NCI-H2081 (cell line): ENCODE measurements at places on chromosomes 11 and 22.

DNA sequence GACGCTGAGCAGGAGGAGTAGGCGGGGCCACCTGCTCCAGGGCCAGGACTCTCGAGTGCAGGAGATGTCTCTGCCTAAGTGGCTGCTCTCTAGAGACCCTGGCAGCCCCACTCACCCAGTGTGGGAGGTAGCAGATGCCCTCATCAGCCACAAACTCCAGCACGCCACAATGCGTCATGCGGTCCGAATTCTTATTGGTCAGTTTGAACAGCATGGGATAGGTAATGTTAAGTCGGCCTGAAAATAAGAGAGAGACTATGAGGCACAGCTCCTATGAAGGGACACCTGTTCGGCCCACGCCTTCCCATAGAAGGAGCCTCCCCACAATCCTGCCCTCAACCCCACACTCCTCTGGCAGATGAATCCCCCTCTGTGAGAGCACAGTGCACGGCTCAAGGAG lies 7.4 kb downstream of the UFD1 start:
- DNase-seq, result no peak

GRCh38 chr11:131163613-131164012 lies 206.8 kb upstream of the NTM start:
- no peak for DNase-seq

DNA sequence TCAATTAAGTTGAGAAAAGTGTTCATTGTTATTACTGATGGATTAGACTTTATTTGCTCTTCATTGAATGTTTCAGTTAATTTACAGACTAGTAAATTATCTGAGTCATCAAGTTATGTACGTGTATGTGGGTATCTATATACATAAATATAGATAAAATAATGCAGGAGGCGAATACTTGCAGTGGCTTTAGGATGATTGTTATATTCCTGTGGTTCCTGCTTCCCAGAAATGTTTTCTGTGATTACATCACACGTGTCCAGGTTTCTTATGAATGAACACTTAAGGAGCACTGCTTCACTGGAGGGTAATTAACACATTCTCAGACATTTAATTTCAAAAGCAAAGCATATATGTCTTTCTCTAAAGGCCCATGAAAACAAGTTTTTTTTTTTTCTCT lies 28.4 kb downstream of the YAP1 start:
- DNase-seq, result no peak

DNA sequence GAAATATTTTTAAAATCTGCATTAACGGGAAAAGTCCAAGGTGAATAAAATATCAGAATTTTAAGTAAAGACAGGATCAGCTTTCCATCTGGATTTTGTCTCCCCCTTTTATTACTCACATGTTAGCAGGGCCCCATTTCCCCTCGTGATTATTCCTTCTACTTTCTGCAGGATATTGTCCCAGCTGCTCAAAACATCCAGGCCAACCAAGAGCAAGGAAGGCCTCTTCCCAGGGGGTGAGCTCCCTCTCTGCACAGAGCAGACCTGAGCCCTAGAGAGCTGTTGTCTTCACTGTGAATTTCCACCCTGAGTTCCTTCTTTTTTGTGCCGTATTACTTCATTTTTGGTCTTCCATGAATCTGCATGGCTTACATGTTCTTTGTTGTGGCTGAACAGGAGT lies 3.7 kb upstream of the TMPRSS13 start:
- peak; percentile 15 for DNase-seq

GRCh38 chr11:76318744-76319384 lies 62.1 kb downstream of the THAP12 start:
- peak; percentile 71 for DNase-seq

- DNase-seq, result no peak
These were observed 108.4 kb upstream of the GRAMD1B start for GRCh38 chr11:123321636-123322035.

- no peak for DNase-seq
These were observed 21.4 kb downstream of the YPEL1 start for GRCh38 chr22:21714059-21714770.

DNA sequence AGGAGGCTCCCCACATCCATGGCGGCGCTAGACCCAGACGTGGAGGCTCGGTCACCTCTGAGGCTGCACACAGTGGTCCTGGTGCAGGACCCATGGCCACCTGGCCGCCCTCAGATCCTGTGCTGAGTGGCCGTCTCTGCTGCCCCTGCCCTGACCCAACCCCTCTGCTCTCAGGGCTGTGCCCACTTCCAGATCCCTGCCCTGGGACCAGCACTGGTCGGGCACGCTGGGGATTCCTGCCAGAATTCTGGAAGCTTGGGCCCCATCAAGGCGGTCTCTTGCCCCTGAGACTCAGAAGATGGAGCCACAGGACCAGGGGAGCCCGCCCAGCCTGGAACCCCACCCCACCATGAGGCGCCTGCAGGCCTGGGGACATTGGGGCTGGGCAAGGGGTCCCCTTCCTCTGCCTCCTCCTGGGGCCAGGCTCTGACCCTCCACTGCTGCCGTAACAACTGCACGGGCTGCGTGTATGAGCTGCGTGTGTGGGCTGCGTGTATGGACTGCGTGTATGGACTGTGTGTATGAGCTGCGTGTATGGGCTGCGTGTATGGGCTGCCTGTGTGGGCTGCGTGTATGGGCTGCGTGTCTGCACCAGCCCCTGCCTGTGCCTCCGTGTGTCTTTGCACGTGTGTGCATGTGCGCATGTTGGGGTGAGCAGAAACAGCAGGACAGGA lies 48.7 kb downstream of the IGLL1 start:
- no peak for DNase-seq

DNA sequence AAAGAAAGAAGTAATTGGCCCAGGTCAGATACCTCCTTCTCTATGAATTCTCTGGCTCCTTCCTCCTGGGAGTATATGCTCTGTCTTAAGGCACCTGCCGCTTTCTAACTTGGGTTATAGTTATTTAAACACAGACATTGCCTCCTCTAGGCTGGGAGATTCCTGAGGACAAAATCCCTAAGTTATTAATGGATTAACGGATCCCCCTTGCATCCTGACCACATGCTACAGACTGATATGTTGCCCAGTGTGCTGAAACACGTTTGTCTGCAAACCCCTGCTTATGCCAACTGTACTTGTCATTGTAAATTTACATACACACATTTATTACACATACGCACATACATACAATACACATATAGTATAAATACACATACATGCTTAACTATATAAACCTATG lies 35.3 kb downstream of the PACSIN2 start:
- DNase-seq, result no peak

DNA sequence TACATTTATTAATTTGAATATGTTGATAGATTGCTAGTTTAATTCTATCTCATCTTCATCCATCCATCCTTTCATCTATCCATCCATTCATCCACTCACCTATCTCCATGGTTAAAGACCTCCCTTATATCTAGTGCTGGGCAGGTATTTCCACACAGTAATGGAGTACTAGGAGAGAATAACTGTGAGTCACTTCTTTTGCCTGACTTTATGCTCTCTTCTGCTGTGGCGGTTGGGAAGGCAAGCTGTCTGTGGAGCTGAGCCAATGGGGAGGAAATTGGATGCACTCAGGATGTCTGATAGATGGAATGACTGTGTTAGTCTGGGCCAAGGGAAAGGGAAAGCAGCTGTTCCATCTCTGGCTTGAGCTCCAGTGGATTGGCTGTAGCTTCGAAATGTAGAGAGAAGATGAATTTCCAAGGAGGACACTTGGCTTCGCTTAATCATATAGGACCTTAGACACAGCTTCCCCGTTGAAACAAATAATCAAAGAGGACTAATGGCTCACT lies 60.3 kb downstream of the NELL1 start:
- no peak for DNase-seq

DNA sequence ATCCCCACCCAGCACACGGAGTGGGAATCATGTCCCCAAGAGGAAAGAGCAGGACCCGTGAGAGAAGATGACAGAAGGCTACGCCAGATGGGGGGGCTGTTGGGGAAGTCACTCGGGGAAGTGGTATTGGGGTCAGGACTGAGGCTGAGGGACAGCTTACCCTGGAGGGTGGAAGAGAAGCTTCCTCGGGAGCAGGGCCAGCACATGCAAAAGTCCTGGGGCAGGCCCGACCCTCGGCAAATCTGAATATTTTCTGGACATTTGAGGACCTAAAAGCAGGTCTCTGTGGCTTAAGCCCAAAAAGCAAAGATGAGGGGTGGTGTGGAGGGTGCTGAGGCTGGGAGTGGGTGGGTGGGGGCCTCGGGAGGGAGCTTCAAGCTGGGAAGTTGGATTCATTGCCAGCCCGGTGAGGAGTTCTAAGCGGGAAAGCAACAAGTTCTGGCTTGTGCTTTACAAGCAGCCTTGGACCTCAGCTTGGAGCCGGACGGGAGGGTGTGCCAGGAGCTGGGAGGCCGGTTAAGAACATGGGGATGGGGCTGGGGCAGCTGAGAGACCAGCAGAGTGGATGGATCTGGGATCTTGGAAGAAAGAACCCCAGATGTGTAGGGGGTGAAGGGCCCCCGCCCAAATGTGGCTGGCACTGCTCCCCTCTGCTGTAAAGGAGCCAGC lies 34.9 kb downstream of the GRAMD4 start:
- no peak for DNase-seq

GRCh38 chr22:37449331-37450001 lies 22.2 kb upstream of the ELFN2 start:
- no peak for DNase-seq

DNA sequence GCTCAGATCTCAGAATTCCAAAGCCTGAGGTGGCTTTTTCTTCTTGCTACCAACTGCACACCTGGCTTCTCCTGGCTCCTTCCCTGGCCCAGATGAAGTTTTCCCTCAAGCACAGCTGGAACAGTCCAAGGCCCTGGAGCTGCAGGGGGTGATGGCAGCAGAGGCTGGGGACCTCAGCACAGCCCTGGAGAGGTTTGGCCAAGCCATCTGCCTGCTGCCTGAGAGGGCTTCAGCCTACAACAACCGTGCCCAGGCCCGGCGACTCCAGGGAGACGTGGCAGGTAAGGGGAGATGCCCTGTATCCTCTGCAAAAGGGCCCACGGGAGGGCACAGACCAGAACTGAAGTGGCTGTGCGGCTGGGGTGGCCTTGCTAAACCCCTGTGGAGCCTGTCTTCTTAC lies 1.2 kb downstream of the TTC36 start:
- no peak for DNase-seq

DNA sequence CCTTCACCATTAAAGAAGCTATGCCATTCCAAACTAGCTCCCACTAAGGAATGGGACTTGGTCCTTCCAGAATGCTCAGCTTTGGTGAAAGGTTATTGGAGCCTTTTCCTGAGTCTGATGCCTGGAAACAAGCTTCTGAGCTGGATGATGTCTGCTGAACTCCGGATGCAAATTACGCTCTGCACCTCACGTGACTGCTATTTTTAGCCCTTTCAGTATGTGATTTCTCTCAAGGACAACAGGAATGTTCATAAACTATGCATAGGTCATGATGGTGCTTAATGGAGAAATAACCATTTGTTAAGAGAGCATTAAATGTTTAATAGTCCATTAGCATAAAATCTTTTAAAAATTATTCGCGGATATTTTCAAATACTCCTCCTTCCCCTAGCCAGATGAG lies 631.4 kb upstream of the KIRREL3 start:
- DNase-seq, result no peak

- DNase-seq, result no peak
These were observed 717.9 kb upstream of the LUZP2 start for GRCh38 chr11:23778971-23779370.

- no peak for DNase-seq
These were observed 269.4 kb downstream of the TTC28 start for GRCh38 chr22:28410050-28410816.

GRCh38 chr11:2031058-2031457 lies 33.4 kb upstream of the H19 start:
- DNase-seq, result no peak

DNA sequence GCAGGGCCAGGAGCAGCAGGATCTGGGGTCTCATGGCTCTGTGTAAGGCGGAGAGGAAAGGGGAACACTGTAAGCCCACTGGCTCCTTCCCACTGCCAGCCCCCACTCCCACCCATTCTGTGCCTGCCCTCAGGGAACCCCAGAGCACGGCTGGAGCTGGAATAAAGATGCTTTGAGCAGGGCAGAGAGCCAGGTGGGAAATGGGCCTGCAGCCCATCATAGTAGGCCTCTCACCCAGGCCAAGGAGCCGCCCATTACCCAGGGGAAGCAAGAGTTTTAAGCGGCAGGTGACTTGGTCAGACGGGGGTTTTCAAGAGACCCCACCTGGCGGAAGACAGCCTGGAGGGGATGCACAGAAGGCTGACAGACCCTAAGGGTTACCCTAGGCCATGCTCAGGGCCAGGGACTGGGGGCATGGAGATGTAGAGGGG lies 4.6 kb downstream of the LRRC32 start:
- DNase-seq, result no peak

- no peak for DNase-seq
These were observed 68.7 kb upstream of the SYN3 start for GRCh38 chr22:33126881-33127280.

DNA sequence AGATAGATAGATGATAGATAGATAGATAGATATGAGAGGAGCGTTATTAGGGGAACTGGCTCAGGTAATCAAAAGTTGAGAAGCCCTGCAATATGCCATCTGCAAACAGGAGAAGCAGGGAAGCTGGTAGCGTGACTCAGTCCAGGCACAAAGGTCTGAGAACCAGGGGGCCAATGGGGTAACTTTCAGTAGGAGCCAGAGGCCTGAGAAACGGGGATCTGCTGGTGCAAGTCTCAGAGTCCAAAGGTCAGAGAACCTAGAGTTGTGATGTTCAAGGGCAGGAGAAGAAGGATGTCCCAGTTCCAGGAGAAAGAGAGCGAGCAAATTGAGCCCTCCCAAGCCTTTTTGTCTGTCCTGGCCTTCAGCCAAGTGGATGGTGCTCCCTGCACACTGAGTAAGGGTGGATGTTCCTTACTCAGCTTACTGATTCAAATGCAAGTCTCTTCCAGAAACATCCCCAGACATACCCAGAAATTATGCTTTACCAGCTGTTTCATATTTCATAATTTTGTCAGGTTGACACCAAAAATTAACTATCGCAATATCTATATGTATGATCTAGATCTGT lies 87.8 kb upstream of the SLC22A12 start:
- DNase-seq, result no peak

DNA sequence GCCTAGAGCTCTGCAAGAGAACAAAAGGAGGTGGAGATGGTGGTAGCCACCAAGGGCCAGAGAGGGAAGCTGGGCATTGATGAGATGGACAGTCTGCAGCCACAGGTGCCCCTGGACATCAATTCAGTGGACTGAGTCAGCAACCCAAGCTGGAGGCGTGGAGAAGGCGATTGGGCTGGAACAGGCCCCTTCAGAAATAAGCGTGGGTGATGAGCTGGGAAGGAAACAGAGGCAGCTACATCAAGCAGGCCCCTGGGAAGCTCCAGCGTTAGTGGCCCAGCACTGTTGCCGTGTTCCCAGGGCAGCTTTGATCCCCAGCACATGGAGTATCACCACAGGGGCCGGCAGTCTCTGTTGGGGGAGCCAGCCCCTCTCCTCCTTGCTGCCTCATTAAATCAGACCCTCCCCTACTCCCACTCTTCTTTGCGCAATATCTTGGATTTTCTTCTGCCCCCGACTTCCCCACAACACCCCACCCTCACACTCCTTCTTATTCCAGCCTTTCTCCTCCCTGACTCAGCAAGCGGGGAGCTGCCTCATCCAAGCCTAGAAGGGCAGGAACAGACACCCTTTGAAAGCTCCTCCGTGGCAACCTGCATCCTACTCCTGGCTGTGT lies 31.7 kb upstream of the OAF start:
- no peak for DNase-seq

- DNase-seq, result no peak
These were observed 38.0 kb upstream of the SLC25A1 start for GRCh38 chr22:19216579-19216978.
